Hippocampal formation (tissue), 2 donors: ENCODE measurements at places on chromosomes 16 and 17.
A peak's percentile ranks its signal among the peaks of the same experiment; 100 is the strongest.

GRCh38 chr16:8583732-8584131 is 6.6 kb downstream of the TMEM114 start:
- no peak for DNase-seq

DNA sequence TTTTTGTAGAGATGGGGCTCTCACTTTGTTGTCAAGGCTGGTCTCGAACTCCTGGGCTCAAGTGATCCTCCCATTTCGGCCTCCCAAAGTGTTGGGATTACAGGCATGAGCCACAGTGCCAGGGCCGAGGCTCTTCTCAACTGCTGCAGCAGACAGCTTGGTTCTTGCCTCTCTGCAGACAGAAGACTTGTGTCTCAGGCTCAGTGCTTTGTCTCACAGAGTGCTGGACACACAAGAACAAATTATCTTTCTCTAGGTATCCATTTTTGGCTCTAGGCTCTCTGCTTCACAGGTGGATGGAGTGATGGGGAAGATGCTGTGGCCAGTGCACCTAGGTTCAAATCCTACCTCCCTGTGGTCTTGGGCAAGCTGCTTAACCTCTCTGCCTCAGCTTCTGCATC is 80.8 kb upstream of the RNU2-1 start:
- no peak for DNase-seq

- no peak for DNase-seq
Measured at GRCh38 chr17:47982091-47982617, 11.2 kb downstream of the CDK5RAP3 start.

- DNase-seq = no peak
Measured at GRCh38 chr16:86986136-86986535, 331.1 kb downstream of the C16orf95 start.

DNA sequence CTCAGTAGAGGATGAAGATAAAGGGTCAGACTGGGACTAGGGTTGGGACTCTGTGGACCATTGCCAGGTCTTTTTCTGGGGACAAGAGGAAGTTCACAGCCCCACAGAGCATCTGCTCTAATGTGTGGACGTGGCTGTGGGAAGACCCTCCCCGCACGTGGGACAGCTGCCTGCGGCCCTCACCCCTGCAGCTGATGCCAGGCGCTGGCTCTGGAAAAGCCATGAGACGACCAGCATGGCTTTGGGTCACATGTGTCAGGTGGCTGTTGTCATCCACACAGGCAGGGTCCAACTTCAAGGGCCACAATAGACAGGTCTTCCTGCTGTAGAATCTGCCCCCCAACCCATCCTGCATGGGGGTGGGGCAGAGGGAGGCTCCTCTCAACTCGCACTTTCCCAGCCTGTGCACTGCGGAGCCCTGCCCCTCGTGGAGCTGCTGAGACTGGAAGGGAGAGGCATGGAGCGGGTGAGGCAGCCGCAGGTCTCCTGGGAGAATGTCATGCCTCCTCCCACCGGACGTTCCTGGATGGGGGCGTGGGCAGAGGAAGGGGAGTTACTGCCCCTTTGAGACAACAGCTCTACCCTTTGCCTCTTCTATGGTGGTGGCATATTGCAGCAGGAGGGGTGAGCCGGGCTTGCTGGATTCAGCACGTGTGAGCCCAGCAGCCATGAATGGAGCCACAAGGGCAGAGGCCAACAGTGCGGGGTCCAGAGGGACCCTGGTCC is 53.4 kb downstream of the PIMREG start:
- no peak for DNase-seq

DNA sequence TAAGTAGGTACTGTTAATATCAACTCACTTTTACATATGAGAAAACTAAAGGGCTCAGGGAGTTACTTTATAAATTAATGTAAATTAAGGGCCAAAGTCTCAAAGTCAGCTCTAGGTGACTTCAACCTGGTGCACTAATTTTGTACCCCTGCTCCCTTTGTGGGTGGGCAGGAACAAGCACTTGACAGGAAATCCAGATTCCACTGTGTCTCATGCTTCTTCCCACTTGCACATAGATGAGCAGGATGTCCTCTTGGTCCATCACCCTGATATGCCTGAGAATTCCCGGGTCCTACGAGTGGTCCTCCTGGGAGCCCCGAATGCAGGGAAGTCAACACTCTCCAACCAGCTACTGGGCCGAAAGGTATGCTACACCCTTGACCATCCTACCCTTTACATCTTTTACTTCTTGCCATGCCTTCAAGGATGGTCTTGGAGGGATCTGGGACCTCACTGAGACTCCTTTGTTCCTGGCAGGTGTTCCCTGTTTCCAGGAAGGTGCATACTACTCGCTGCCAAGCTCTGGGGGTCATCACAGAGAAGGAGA is 1.3 kb downstream of the ERAL1 start:
- DNase-seq = no peak

- DNase-seq = peak; percentile 40
Measured at GRCh38 chr17:8153525-8153956, 1.3 kb upstream of the PER1 start.

DNA sequence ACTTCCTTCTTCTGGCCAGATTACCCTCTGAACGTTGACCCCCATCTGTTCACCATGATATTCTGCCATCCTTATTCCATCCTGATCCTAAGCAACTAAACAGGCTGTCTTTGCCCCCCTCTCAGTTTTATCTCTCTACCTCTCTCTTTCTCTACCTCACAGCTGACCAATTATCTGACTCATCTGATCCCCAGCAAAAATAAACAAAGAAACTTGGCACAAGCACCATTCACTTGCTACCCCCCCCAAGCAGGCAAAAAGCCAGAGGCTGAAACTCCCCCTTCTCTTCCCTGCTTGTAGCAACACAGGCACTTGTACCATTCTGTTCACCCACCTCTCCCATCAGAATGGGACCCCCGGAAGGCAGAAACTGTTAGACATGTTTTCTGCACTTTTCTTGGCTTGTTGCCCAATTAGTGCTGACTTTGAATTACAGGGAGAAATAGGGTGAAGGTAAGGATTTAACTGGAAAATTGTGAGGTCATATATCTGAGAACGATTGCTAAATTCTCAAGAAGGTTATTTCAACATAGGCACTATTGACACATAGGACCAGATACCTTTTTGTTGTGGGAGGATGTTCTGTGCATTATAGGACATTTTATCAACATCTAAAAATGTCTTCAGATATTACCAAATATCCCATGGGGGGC is 163.2 kb downstream of the TOX3 start:
- DNase-seq = no peak

- no peak for DNase-seq
Measured at GRCh38 chr17:75065562-75066151, 18.6 kb downstream of the KCTD2 start.

DNA sequence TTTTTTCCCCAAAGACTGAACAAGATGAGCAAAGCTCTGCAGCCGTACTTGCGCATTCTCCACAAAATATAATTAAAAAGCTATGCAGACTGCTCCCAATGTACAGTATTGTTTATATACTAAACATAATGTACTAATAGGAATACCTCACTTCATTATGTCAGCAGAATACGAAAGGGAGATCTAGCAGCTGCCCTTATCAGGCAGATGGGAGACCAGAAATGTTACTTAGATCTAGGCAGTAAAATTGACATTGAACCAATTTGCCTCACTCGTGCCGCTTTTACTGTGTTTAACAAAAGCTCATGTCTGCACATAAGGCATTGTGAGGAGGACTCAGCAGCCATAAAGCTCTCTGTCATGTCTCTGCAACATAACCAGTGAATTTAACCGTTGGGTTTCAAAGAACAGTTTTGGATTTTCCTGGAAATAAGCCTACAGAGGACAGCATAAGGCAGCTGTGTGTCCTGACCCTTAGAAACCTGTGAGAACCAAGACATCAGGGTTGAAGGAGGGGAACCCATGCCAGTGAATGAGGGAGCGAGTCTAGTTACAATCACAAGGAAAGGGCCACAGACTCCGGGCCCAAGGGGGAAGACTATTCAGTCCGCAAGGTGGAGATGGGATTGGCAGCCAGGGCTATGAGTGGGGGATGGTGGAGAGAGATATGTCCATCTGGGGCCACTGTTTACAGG is 71.4 kb downstream of the GNAO1 start:
- no peak for DNase-seq

- DNase-seq = no peak
Measured at GRCh38 chr17:48868916-48869500, 23.6 kb upstream of the ATP5MC1 start.

GRCh38 chr16:28873543-28874201 is 4.6 kb upstream of the ATP2A1 start:
- no peak for DNase-seq

GRCh38 chr16:22321340-22322001 is 24.3 kb downstream of the POLR3E start:
- peak; percentile 3 for DNase-seq

DNA sequence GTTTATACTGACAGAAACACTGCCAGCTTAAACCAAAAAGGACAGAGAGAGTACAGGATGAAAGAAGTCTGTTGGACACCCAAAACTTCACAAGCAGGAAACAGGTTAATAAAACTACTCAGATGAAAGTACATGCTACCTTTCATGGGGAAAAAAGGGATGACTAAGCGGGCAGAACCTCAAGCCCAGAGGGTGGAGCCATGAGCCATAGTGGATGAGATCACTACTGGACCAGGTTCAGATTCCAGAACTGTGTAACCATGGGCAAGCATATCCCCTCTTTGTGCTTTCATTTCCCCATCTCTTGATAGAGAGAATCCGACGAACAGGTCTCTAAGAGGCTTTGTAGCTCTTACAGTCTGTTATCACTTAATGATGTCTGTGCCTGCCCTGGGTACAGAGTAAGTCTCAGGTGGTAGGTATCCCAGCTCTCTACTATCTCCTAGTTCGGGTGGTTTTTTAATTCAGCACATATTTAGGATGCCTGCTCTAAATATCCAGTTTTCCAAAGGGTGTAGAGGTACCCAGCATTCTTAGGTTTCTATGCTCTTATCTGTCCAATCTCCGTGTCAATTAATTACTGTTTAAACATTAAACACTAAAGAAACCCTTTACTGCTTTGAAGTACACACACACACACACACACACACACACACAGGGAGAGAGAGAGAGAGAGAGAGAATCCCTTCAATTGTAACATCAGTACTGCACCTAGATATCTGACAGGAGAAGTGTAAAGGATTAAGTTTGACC is 206.7 kb downstream of the ZNF423 start:
- DNase-seq = no peak

DNA sequence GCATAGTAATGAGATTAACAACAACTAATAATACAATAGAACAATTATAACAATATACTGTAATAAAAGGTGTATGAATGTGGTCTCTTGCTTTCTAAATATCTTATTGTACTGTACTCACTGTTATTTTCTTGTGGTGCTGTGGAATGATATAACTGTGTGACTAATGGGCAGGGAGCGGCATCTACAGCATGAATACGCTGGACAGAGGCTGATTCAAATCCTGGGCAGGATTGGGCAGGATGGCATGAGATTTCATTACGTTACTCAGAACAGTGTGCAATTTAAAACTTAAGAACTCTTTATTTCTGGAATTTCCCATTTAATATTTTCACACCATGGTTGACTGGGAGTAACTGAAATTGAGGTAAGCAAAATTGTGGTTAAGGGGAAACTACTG is 1239.8 kb upstream of the GOT2 start:
- no peak for DNase-seq

- DNase-seq = no peak
Measured at GRCh38 chr16:81967358-81967757, 43.9 kb downstream of the SDR42E1 start.

DNA sequence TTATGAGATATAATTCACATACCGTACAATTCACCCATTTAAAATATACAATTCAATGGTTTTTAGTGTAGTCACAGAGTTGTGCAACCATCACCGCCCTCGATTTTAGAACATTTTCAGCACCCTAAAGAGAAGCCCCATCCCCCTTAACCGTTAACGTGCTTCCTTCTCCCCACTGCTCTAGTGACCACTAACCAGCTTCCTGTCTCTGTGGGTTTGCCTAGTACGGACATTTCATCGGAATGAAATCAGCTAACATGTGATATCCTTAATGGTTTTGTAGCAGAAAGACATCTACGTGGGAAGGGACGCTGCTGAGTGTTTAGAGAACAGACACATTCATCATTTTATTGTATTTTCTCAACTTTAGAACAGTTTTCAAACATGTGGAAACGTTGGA is 80.8 kb upstream of the HSBP1 start:
- no peak for DNase-seq

DNA sequence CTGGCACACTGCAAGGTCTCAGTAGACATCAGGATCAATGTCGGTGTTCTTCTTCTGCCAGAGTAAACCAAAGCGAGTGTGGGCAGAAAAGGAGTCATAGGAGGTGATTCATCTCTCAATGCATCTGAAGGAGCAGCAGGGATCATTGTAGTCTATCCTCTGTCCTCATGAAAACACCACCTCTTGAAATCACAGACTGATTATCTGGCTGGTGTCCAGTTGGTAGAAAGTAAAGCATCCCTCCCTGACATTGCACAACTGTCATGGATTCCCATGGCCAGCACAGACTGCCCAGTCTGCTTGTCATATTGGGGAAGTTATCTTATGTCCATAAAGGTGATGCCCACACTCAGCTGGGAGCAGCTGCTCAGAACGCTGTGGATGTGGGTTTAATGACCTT is 74.1 kb downstream of the ABCC12 start:
- no peak for DNase-seq

DNA sequence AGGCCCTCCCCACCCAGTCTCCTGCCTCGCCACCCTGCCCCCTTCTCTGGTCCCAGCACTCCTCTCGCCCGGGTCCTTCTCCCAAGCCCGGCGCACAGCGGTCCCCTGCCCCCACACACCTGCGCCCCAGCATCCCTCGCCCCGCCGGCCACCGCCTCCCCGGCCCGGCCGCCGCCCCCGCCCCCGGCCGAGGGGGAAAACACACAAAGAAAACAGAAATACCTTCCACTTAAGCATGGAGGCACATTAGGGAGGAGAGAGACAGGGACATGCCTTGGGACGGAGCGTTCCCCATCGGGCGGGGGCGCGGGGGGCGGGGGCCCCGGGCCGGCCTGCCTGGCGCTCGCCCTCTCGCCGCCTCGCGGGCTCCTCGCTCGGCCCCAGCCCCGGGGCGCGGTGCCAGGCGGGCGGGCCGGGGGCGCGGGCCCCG is 326 bp downstream of the SRCIN1 start:
- no peak for DNase-seq

DNA sequence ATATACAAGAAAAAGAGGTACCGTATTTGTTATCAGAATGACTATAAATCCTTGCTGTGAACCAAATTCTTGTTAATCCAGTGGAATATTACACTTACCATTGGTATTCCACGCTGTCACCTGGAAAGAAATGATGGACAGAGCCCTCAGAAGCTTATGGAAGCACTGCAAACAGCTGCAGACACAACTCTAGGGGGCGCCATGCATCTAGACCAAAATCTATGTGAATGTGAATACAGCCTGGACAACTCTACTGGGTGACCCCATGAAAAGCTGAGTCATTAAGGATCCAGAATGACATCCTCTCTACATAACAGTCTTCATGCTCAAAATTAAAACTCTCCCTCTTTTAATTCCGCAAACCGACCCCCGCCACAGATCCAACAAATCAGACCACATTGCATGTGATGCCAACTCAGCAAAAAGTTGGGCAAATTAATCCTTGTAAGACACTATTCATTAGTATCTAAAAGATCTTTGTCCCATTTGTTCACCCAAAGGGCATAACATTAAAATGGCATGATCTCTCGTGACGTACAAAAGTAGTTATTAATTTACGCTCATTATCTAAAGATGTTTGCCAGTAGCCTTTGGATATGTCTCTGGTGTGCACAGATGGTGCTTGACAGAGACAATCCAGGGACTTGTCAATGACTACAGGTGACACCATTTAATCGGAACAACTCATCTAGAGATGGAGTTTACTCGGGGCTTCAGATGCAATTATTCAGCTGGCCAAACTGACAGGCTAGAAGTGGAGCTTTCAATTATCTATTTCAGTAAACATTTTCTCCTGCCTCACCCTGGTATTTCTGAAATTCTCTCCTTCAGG is 552.7 kb upstream of the PSMD7 start:
- no peak for DNase-seq
